ENCODE measurements at places on chromosomes 6 and 20.
A peak's percentile ranks its signal among the peaks of the same experiment; 100 is the strongest.

- DNase-seq = no peak
These were observed 170.5 kb upstream of the TSHZ2 start for GRCh38 chr20:52801628-52802006.

GRCh38 chr20:33947709-33948295, 45.9 kb upstream of the RALY start:
- DNase-seq = no peak

DNA sequence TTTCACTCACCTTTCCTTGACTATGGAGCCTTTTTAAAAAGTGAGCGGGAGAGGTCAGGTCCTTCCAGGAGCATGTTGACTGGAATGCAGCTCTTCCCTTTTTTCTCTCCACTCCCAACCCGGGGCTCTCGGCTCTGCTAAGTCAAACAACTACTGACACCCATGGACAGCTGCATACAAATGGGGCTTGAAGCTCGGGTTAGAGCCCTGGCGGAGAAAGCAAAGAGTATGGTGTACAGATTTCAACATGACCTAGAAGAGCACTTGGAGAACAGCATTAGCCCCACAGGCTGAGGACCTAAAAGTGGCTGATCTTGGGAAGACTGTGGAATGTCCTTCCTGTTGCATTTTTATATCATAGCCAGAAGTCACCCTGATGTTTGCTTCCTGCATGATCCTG, 162.0 kb upstream of the STMND1 start:
- no peak for DNase-seq

GRCh38 chr20:22339946-22340345, 244.4 kb downstream of the FOXA2 start:
- DNase-seq = no peak

GRCh38 chr20:297925-298775, 780 bp downstream of the ZCCHC3 start:
- peak; percentile 5 for DNase-seq

DNA sequence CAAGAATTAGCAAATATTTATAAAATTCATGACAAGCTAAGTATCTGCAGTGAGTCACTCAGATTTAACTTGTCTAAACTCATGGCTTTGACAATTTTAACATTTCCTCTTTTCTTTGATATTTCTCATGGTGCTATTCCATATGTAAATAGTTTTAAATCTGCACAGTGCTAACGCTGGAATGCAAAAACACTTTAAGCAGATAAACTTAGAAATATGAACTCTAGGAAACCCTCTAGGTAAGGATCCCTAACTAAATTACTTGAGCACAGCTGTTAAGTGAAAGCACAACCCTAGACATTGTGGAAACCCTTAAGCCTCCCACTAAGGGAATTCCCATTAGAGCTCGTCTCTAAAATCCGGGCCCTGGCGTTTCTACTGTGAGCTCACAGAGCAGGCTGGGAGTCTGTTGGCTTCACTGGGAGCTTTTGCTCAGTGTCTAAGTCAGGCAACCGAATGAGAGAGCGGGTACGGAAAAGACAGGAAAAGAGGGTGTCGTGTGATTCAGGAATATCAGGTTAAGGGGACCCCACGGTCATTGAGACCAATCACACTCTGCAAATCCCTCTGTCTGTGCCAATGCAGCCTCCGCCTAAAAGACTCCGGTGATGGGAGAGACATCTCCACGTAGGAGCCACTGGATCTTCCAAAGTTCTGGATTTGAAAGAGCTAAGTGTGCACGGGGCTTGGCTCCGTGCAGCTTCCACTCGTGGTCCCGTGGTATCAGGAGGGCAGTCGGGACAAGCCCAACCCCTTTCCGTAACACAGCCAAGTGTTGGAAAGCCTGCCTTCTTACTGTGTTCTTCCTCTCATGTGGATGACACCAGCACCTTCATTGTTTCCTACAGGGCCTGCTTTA, 112.3 kb upstream of the RPS6KA2 start:
- no peak for DNase-seq

GRCh38 chr6:74415056-74415455, 719.1 kb downstream of the CD109 start:
- DNase-seq = no peak

DNA sequence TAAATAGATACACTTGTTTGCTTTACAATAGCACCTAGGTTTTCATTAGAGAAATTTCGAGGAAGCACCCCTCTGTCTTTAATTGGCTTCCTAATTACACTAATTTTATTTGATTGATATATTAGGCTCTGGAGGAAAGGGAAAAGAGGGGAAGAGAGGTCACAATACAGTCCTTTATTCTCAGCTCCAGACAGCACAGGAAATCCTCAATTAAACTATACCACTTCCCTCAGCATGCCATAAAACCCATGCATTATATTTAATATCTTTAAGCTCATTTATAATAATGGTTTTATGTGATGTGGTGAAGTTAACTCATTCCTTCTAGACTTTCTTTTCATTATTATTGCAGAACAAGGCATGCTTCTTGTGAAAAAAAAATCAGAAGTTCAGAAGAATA, 17.7 kb upstream of the PDE7B start:
- DNase-seq = no peak

DNA sequence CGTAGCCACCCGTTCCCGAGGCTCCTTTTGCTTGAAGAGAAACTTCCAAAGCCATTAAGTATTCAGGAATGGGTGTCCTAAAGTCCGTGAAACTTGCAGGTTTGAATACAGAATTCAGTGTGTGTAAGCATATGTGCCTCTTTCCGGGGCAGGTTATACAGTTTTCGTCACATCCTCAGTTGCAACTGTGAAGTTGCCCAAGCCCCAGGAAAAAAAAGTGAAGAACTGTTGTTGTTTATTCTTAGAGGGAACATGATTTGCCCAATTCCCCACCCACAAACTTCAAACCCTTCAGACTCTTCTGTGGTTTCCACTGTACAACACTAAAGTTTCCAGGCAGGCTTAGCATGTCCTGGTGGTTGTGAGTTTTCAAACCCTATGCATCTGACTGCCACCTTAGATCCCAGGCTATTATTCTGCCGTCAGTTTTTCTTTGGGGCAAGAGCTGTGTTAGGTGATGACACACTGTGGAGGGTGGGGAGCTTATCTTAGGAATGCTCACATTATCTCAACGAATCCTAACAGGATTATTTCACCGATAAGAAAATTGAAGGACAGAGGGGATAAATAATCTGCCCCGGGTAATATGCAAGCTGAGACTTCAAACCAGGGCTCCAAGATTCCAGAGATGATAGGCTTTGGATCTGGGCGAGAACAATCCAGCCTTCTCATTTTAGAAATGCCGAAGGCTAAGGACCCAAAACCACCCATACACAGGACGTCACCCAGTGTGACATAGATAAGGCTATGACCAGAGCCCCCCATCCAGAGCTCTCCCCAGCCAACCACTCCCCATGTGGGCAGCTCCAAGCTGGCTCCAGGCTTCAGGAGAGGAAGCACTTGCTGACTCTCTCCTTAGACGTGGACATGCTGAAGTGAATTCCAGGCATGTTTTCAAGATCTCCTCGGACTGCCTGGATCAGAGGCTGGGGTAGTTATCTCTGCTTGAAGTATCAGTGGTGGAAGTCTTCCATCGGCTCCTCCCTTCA, 81.7 kb upstream of the AFDN start:
- DNase-seq = no peak

DNA sequence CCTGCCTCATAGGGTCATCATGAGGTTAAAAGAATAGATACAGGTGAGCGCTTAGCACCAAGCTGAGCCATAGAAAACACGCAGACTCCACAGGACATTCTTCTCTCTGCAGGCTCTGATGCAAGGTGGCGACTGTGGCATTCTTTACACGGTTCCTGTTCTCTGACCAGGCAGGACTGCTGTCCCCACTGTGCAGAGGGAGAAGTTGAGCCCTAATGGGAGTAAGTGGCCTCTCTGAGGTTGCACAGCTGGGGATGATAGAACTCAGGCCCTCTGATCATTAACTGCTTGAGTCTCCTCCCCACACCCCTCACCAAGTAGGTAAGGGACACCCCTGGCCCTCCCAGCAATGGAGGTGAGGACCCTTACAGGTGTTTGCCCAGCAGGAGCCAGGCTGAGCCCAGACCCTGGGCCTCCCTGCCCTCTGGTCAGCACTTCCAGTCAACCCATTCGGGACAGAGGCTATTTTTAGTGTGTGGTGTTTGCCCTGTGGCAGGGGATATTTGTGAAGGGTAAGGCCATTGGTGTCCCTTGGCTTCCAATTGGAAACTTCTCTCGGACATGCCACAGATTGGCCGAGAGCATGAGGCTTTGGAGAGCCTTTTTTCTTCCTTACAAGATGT, 116.8 kb downstream of the VEGFA start:
- no peak for DNase-seq

All from stimulated activated CD4-positive, alpha-beta T cell treated with anti-CD3 and anti-CD28 coated beads, TNF-alpha, amount 100 ng/mL, for 4 hours (primary cell).